ENCODE measurements at places on chromosomes 6 and 20.
A peak's percentile ranks its signal among the peaks of the same experiment; 100 is the strongest.

DNA sequence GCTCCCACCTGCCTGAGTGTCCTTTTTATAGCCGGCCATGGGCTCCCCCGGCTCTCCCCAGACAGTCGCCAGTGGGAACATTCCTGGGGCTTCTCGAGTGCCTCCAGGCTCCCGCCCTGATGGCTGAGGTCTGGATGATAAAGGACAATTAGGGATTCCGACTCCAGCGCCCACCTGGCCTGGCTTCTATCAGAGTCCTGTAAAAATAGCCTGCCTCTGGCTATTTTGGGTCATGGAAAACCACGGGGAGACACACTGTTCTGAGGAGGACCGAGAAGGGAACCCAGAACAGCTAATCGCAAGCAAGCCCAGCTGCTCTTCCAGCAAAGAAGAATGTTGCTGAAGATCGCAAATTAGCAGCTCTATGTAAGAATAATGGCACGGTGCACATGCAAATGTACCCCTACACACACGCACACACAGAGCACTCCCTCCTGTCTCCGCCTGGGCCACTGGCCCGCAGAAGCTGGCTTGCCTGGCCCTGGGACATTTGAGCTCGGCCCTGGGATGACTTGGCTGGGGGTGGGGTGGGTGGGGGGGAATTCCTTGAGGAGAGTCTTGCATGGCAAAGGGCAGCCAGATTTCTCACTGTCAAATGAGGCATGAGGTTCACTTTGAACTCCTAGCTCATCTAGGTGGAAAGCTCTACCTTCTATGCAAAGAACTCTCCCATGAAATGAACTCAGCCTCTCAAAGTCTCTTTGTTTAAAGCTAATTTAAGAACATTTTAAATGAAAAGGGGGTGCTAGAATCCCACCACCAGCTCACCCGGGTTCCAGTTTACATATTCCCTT lies 55.3 kb downstream of the CTCFL start:
- DNase-seq: no peak

DNA sequence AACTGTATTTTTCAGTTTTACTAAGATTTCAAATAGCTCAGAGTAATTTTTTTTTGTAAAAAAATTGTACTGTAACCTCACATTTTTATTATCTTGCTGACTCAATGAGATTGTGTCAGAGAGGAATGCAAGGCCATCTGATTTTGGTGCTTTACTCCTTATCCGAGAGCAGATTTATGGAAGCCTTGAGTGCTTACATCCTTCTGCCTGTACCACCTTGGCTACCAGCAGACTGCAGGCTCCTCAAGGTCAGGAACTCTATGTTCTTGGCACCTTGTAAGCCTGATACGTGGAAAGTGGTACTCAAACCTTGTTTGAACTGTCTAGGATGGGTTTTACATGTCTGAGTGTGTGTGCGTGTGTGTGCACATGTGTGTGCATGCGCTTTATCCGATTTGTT lies 80.1 kb upstream of the MLIP start:
- no peak for DNase-seq

- DNase-seq: no peak
Observed at GRCh38 chr20:21026951-21027350, 79.2 kb downstream of the LINC00237 start.

DNA sequence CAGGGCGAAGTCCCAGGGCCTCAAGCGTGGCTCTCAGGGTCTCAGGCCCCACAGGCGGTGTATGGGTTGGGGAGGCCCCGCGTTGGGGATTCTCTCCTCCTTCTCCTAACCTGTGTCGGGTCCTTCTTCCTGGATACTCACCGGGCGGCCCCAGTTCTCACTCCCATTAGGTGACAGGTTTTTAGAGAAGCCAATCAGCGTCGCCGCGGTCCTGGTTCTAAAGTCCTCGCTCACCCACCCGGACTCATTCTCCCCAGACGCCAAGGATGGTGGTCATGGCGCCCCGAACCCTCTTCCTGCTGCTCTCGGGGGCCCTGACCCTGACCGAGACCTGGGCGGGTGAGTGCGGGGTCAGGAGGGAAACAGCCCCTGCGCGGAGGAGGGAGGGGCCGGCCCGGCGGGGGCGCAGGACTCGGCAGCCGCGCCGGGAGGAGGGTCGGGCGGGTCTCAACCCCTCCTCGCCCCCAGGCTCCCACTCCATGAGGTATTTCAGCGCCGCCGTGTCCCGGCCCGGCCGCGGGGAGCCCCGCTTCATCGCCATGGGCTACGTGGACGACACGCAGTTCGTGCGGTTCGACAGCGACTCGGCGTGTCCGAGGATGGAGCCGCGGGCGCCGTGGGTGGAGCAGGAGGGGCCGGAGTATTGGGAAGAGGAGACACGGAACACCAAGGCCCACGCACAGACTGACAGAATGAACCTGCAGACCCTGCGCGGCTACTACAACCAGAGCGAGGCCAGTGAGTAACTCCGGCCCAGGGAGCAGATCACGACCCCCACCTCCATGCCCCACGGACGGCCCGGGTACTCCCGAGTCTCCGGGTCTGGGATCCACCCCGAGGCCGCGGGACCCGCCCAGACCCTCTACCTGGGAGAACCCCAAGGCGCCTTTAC lies at the start of gene HLA-G:
Gene HLA-G, plus strand, starts transcription at position 247 of the 892 bp plus-strand sequence. Its CDS starts 20 bp downstream, at position 267.
- DNase-seq: no peak

DNA sequence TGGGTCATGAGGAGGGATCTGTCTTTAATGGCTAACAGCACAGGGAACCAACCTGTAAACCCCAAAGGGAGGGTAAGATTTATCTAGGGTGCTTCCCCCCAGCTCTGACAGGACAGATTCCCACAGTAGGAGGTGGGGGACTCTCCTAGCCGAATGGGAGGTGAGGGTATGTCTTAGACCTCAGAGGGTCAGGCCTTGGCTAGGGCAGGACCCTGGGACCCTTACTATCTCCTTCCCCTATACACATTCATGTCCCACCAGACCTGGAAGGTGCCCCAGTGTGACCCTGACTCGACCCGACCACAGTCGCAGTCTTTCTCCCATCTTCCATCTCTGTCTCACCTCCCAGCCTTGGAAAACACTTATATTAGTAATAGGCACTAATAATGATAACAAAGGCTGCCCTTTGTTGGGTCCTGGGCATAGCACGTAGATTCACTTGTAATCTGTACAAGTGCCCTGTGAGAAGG lies 36.8 kb downstream of the VEGFA start:
- no peak for DNase-seq

- DNase-seq: no peak
Observed at GRCh38 chr6:18327626-18328025, 59.5 kb upstream of the RNF144B start.

DNA sequence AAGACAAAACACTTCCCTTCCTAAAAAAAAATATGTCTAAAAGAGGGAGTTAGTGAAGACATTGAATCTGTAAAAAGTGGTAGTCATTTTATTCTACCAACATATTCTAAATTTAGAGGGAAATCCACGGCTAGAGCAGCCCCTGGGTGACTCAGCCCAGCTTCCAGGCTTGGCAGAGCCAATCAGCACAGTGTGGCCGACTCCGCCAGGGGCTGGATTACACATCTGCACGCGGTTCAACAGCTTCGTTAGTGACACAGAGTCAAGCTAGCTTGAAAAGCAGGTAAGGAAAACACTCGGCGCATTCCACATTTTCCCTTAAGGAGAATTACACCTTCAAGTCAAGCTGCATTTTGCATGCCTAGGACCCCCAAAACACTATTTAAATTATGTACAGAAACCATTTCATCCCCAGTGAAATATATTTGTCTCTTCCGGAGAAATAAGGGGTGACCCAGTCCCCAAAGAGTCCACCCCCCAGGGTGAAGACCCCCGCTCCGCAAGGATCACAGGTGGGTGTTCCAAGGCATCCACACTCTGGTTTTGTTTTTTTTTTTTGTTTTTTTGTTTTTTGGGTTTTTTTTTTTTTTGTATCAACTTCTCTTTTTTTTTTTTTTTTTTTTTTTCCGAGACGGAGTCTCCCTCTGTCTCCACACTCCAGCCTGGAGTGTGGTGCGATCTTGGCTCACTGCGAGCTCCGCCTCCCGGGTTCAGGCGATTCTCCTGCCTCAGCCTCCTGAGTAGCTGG lies 58.4 kb upstream of the ARID1B start:
- no peak for DNase-seq

DNA sequence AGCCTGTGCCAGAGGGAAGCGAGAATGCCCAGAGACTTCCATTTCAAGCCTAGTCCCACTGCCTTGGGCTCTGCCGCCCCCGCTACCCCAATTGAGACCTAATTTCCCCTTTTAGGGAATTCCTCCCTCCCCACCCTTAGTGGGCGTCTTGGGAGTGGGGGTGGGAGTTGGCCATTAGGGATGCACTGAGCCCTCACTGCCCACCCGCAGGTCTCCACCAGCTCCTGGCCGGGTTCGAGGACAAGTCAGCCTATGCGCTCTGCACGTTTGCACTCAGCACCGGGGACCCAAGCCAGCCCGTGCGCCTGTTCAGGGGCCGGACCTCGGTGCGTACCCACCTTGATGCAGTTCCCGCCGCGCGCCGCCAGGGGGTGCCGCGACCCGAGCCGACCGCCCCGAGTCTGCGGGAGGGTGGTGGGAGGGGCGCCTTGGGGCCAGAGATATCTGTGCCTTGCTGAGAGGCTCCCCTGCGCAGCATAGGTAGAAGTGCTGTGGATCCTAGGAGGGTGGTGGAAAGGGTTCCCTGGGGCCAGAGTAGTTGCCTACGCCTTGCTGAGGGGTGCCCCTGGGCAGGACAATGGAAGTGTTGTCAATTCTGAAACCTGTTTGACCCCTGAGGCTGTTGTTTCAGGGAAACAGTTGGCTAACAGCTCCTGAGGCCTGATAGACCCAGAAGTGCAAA lies 9.2 kb downstream of the ITPA start:
- peak; percentile 61 for DNase-seq

DNA sequence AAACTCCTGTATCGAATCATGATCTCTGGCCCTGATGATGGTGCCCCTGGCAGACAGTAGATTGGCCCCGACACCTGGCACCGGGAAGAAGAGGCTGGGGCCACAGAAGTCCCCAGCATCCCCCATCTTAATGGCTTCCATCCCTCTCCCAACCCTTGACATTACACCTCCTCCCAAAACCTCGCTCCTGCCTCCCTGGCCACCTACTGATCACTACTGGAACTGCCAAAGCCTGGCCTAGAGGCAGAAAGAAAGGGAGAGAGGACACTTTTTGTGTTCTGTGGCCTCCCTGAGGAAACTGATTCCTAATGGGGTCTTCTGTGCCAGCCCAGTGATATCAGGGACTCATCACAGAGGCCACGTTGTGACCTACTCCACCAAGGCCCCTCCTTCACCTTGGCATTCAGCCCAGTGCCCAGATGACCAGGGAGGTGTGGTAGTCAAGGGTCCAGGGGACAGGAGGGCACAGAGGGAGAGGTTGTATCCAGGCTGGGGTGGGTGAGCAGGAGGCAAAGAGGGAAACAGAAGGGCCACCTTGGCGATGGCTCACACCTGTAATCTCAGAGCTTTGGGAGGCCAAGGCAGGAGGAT lies 6.1 kb downstream of the C20orf173 start:
- DNase-seq: peak; percentile 50

DNA sequence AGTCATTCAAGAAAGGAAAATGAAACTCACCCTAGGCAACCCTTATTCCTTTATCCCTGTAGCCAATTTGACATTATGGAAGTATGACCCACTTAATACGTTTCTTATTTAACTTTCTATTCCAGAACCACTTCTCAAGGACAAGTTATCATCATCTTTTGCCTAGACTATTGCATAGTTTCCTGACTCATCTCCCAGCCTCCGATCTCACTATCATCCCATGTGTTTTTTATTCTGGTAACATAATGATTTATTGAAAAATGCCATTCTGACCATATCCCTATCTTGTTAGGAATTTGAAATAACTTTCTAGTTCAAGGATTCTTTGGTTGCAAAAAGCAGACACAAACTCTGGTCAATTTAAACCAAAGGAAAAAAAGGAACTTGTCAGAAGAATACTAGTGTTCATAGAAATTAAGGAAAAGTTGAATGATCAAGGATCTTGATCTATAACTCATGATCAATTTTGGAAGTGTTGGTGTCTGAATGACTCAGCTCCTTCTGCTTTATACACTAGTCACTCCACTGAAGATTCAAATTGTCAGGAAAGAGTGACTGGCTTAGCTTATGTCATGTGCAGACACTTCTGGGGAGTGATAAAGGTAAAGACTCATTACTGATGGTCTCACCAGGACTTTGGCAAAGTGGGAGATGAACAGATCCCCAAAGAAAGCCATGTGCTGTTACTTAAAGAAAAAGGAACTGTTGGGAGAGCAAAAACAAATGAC lies 8.5 kb upstream of the TINAG start:
- no peak for DNase-seq

GRCh38 chr20:63103402-63104311 lies 96.9 kb upstream of the BHLHE23 start:
- no peak for DNase-seq

- DNase-seq: no peak
Observed at GRCh38 chr20:46235077-46235476, 73.2 kb downstream of the CDH22 start.

DNA sequence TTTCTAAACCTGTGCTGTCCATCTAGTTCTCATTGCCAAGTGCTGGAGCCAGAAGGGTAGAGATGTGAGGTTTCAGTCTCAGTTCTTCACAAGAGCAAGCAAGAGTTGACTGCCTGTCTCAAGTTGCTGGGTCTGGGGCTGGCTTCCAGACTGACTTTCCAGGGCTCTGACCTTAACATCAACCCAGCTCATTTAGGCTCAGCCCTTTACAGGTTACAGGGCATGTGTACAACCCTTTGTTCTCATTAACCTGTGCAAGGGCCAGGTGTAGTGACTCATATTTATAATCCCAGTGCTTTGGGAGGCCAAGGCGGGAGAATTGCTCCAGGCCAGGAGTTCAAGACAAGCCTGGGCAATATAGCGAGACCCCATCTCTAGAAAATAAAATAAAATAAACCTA lies 30.6 kb downstream of the FITM2 start:
- DNase-seq: no peak

- DNase-seq: no peak
Observed at GRCh38 chr20:621125-621756, 11.1 kb upstream of the TCF15 start.

DNA sequence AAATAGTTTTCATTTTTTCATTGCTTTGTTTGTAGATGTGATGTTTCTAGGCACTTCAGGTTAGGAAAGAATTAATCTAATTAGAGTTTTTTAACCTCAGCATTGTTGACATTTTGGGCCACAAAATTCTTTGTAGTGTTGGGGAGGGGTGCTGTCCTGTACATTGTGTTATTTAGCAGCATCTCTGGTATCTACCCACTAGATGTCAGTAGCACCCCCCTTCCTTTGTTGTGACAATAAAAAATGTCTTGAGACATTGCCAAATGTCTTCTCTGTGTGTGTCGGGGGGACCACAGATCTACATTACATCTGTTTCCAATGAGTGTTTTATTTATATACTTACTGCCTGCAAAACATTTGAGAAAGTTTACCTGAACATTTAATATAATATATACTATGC lies 45.6 kb downstream of the EYA4 start:
- no peak for DNase-seq

- no peak for DNase-seq
Observed at GRCh38 chr20:64159286-64159680, 5.0 kb upstream of the MYT1 start.

DNA sequence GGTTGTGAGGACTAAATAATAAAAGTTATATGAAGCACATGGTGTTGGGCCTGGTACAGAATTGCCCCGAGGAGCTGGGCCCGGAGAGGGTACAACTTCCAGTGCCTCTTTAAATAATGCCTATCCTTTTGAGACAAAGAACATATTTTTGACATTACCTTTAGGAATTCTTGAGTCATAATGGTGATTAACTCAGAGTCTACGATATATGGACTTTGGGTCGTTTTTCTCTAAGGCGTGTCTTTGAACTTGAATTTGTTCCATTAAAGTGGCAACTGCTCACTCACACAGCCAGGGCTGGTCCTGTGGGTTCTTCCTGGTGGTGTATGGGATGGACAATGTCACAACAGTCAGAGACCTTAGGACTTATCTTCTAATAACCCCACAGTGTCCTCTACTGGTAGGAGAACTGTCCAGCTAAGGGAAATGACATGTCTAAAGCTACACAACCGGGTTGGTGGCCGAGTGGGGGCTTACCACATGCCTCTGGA lies 106.5 kb downstream of the CDC5L start:
- DNase-seq: no peak

All from hematopoietic multipotent progenitor cell treated with erythropoietin and hydrocortisone succinate and interleukin-3 and kit ligand, for 15 days (in vitro differentiated cells).